ENCODE measurements at places on chromosomes 3 and 15. TPM values are rescaled to one million over a fixed set of nuclear protein-coding genes. Genes with fewer than 3 reads are reported as not detected.

- DNase-seq = no peak
These were observed 32.2 kb upstream of the B3GNT5 start for GRCh38 chr3:183220828-183221227.

- DNase-seq = no peak
These were observed 30.6 kb upstream of the LRRC3B start for GRCh38 chr3:26591926-26592325.

- DNase-seq = no peak
These were observed 1.2 kb downstream of the SPINT1 start for GRCh38 chr15:40845036-40845435.

- no peak for DNase-seq
These were observed 23.4 kb downstream of the CHRNA7 start for GRCh38 chr15:32053719-32054118.

- DNase-seq = no peak
These were observed 532.4 kb upstream of the GBE1 start for GRCh38 chr3:82293867-82294266.

DNA sequence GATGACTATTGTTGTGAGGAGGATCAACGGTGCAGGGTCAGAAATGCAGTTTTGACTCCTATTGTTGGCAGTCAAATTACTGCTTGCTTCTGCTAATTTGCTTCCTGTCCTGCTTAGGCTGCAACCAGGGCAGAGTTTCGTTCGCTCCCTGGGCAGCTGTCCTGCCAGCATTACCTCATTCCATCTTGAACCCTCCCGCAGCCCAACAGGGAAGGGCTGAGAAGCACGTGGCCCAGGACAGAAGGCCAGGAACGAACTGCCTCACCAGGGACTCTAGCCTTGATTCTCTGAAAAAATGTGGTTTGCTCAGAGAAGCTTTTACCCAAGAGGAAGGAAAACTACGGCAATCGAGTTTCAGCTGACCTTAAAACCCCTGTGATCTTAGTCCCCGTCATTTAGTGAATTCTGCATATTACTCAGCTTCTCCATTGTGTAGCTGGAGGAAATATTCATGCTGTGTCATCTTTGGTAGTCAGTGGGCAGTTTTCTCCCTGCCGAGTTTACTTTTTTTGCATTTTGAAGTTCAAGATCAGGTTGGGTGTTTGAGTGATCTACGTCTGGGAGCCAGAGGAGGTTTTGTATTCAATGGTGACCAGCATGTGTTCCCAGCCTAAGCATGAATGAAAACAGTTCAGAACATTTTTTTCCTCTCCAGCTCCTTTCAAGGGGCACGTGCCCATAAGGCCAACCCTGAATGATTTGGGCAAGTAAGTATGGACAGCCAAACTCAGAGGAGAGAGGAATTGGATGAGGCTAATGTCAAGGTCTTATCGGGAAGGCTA, 23.0 kb downstream of the TLNRD1 start:
- DNase-seq = peak; percentile 91

GRCh38 chr3:67557848-67558355, 96.5 kb downstream of the SUCLG2 start:
- no peak for DNase-seq

DNA sequence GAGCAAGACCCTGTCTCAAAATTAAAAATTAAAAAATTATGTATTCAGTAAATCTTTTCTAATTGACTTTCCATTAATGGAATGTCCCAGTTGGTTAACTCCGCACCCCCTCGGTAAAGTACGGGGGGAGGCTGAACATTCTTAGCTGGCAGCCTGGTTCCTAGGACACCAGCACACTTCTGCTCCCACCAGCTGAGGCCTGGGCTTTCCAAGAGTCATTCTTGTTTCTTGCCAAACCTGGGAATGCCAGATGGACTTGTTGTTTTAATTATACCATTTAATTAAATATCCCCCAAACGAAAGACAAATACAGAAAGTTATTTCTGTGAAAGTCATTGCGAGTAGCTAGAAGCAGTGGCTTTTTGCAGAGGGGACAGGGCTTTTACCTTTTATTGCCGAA, 179.4 kb downstream of the VGLL4 start:
- DNase-seq = no peak

GRCh38 chr15:89645680-89646079, 9.6 kb downstream of the KIF7 start:
- DNase-seq = no peak

DNA sequence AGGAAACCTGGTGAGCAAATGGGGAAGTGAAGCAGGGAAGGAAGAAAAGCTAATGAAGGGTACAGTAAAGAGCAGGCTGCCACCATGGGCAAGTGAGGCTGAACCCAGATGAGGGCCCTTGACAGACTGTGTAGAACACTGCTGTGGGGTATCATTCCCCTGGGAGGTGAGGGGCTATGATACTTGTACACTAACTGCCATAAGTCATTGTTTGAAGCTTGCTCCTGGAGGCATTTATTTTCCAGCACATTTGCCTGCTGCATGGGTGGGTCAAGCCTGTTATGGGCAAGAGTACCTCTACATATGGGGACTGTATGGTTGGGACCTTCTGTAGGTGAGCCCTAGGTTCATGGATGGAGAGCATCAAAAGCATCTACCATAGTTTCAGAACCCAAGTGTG, 57.4 kb downstream of the POMGNT2 start:
- no peak for DNase-seq

- no peak for DNase-seq
These were observed 2.0 kb downstream of the TRIM71 start for GRCh38 chr3:32819551-32820348.

DNA sequence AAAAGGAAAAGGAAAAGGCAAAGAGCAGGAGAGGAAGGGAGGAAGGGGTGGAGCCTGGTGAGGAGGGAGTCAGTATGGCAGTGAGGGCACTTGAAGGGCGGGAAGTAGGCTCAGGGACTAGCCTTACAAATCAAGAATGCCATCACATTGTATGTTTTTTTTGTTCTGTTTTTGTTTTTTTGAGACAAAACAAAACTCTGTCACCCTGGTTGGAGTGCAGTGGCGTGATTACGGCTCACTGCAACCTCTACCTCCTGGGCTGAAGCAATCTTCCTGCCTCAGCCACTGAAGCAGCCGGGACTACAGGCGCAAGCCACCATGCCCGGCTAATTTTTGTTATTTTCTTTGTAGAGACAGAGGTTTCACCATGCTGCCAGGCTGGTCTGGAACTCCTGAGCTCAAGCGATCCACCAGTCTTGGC, 10.5 kb upstream of the PIK3CB start:
- DNase-seq = peak; percentile 46

DNA sequence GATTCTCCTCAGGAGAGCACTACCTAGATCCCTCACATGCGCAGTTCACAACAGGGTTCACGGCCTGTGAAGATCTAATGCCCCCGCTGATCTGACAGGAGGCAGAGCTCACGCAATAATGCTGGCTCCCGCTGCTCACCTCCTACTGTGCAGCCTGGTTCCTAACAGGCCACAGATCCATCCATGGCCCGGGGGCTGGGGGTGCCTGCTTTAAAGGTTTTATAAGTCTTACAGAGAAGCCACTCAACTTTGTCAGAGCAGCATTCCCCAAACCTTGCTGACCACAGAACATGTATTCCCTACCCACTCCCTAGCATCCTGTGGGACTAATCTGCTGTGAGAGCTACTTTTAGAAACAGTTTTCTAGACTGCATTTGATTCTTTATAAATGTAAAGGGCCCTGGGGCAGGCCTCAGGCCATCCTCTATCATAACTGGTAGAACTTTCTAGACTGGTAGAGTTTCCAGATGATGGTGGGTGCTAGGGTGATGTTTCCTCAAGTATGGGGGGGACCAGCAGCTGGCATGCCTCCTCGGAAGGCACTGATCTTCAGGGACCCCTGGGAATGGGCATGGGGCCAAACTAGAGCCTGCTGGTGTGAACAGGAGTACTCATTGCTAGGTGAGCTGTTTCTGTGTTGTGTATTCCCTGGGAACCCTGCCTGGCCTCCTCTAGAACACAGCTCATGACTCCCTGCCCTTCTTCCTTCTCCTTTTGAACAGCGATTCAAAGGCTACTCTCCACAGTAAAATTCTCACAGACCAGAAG, 25.7 kb upstream of the RAD18 start:
- no peak for DNase-seq

GRCh38 chr3:156888176-156888575, 62.0 kb downstream of the LEKR1 start:
- no peak for DNase-seq

Gene IGSF11
- not detected for polyA plus RNA-seq

Gene COL8A1
- polyA plus RNA-seq = 581 TPM

Gene CPB1
- not detected for polyA plus RNA-seq

Gene RPL39L
- 14.3 TPM for polyA plus RNA-seq

Gene CHRM5
- polyA plus RNA-seq = 0.03 TPM

Gene TMEM39A
- polyA plus RNA-seq = 43.6 TPM

Gene LHFPL4
- not detected for polyA plus RNA-seq

Gene GATM
- polyA plus RNA-seq = 0.16 TPM

Gene MUC20
- 0.18 TPM for polyA plus RNA-seq
